Bone marrow (tissue), 2 donors: ENCODE measurements at places on chromosomes 1 and 21.

- DNase-seq = no peak
These were observed 68.6 kb downstream of the SPAG17 start for GRCh38 chr1:118116401-118116800.

DNA sequence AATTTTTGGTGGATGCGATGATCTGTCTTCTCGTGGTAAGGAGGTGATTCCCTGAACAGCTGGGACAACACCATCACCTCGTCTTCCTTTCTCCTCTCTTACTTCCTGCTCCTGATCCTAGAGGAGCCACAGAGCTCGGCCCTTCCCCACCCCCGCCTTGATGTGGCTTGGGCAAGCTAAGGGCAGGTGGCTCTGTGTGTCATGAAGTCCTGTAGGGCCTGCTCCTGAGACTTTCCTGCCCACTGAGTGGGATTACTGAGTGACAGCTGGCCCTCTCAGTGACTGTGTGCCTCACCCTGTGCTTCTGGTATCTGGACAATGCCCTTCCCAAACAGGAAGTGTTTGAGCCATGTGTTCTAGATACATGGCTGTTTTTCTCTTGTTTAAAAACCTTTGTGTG, 153.0 kb downstream of the KCNJ6 start:
- no peak for DNase-seq

DNA sequence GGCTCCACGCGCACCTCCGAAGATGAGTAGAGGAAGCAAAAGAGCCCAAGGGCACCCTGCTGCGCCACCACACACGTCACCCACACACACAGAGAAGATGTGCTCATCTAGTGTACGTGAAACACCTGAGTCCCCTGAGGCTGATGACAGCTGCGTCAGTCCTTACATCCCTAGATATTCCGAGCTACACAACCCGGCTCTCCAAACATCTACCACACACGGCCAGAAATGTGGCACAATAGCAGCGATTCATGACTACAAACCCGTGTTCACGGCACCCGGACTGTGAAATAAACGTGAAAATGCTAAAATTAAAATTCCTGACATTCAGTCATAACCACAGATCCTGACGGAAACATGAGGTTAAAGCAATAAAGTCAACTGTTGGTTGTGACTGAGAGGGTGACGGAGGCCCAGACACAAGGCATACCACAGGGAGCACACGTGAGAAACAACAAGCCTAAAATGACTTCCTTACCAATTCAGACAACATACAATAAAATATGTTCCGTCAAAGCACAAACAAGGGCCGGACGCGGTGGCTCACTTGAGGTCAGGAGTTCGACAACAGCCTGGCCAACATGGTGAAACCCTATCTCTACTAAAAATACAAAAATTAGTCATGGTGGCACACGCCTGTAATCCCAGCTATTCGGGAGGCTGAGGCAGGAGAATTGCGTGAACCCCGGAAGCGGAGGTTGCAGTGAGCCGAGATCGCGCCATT, 7.3 kb downstream of the SSU72 start:
- no peak for DNase-seq

DNA sequence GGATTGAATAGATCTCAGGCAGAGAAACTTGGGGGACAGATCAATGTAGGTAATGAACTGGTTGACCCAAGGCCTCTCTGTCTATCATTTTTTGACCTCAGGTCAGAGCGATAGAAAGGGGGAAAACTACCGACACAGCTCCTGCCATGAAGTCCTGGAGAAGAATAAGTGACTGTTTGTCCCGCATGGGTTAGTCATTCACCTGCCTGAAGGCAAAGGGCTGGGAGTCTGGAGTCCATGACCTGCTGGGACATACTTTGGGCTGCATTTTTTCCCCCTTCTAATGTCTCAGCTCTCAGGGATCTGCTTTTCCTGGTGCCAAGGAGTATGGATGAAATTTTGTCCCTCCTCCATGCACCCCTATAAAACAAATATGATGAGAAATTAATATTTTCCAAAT, 1.6 kb upstream of the ROR1 start:
- DNase-seq = no peak

DNA sequence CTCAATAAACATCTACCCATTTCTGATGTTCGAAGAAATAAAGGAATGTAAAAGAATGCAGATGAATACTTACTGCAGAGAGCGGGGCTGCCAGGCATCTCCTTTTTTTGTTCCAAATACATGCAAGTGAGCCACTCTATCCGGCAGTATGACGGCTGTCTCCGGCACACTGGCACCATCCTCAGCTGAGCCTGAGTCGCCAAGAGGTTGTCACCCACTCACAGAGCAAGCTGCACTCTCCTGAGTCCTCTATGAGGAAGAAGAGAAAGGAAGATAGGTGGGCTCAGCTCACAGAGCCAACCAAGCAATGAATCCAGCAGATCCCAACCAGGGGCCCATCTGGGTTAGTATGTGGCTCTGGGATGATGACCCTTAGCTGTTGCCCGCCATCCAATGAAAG, 65.3 kb downstream of the CD46 start:
- DNase-seq = no peak

- DNase-seq = peak; percentile 35
These were observed 120.9 kb downstream of the HLX start for GRCh38 chr1:220999872-221000863.

DNA sequence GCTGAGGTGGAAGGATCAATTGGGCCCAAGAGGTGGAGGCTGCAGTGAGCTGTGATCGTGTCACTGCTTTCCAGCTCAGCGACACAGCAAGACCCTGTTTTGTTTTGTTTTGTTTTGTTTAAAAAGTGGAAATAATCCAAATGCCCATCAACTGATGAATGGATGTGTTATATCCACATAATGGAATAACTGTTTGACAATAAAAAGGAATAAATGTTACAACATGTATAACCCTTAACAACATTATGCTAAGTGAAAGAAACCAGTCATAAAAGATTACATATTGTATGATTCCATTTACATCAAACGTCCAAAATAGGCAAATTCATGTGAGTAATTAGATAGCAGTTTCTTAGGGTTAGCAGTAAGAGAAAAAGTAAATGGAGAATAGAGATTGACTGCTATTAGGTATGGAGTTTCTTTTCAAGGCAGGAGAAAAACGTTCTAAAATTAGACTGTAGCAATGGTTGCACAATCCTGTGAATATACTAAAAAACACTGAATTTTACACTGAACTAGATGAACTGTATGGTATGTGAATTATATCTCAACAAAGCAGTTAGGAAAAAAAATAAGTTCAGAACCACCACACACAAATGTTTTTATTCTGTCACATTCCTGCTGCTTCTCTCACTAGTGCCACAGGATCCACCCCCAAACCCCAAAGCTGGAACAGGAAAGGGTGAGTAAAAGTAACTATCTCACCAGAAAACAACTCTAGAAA, 15.7 kb downstream of the FOXJ3 start:
- DNase-seq = peak; percentile 50

GRCh38 chr1:46219551-46220520, 16.7 kb downstream of the LURAP1 start:
- no peak for DNase-seq

GRCh38 chr1:31154632-31155215, 85.0 kb downstream of the NKAIN1 start:
- DNase-seq = peak; percentile 30

- peak; percentile 15 for DNase-seq
These were observed at the start of gene F5 for GRCh38 chr1:169586395-169587255. TSS of gene F5 (minus strand) at chr1:169586481. CDS start at chr1:169586386, 95 bp downstream.

- no peak for DNase-seq
These were observed 13.8 kb upstream of the KCNQ4 start for GRCh38 chr1:40769815-40770214.

DNA sequence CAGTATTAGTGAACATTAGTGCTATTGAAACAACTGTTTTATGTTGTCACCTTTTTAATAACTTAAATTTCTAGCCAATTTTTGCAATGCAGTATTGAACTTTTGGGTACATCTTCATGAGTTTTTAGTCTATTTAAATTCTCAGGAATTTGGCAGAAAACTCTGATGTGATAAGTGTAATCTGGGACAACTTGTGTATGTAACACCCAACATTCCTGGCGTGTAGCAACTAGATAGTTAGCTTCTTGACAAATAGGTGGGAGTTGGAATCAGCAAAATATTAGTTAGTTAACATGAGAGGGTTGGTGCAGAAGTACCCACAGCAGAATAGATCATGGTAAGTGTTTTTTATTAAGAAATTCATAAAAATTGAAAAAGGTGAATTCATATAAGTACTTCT, 111.6 kb downstream of the ITSN1 start:
- no peak for DNase-seq

GRCh38 chr1:214143006-214143992, 137.7 kb upstream of the SMYD2 start:
- DNase-seq = no peak
